ENCODE measurements at places on chromosomes 1 and 21.

- no peak for DNase-seq
These were observed 97.3 kb upstream of the HMCN1 start for GRCh38 chr1:185636848-185637247.

DNA sequence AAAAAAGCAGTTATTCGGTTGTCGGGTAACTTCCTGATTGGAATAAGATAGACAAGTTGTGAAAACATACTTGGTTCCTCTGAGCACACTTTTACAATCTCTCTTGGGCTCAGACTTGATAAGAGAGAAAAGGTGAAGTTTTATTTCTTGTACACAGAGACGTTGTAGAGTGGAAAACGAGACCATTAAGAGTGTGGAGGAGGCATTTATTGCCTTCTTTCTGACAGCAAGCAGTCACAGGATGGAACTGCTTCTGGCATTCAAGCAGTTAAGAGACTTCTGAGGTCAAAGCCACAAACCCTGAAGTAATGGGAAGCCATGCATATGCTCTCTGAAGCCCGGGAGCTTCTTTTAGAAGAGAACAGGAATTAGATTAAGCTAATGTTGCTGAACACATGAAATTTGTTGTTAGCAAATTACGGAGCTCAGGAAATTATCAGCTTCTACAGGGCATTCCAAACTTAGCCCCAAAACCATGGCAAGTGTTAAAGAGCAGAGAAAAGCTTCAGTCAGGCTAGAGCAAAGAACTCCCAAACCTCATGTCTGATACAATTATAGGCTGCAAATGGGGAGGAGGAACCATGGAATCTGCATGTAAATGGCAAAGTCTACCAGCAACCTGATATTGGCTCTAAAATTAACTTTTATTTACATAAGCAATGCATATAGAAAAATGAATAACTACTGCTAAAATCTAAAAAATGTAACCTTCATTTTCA lies 26.0 kb downstream of the S1PR1 start:
- DNase-seq = peak; percentile 27

DNA sequence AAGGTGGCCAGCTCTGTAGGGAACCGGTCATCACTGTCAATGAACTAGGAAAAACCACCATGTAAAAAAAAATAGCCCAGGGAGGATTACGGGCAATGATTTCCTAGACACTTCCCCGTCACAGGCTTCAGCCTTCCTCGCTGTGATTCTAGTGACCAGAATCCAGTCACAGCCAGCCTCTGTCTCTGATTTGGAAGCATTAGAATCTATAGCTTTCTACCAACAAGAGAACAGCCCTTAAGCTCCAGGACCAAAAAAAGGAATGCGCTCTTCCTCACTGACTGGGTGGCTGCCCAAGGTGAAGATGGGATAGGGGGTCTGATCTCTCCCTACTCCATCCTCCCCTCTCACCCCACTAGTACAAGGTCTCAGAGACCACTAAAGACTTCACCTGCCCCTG lies 67.2 kb downstream of the TEX35 start:
- DNase-seq = no peak

GRCh38 chr1:115077286-115077983 lies 11.9 kb downstream of the TSPAN2 start:
- no peak for DNase-seq

DNA sequence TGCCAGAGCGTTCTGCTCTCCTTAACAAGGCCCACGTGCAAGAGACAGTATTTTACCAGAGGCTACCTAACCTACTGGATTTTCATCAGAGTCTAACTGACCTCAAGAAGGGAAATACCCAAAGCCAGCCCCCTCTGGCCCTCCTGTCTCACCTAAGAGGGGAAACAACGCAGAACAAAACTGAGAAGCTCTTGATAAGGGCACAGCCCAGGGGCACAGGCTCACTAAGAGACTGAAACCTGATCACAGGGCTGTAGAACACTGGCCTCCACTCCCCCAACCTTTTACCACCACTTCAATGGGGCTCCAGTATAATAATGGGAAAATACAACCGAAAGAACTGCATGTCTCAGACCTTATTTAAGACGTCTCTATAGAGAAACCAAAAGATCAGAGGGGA lies 449.5 kb upstream of the CAMK1G start:
- no peak for DNase-seq

DNA sequence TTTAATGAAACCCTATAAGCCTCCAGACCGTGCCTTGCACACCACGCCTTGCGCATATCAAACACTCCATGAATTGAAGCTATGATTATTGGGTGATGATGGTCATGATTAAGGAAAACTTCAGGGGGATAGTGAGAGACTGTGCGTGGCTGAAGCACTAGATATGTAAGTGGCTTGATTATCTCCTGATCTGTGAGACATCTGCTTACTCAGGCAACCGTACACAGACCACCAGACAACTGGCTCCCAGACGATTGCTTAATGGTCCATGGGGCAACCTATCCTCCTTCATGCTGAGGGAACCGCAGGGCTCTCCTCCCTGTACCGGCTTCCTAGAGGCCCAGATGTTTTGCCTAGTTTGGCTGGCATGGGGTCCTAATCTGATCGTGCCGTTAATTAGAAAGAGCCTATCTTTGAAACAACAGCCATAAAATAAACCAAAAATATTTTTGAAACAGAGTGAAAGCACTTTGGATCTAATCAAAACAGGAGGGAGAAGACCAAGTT lies 51.6 kb downstream of the IRF2BP2 start:
- DNase-seq = no peak

- no peak for DNase-seq
These were observed 111.2 kb upstream of the ADGRL2 start for GRCh38 chr1:81689531-81689941.

- no peak for DNase-seq
These were observed 45.1 kb downstream of the ABL2 start for GRCh38 chr1:179184403-179184802.

DNA sequence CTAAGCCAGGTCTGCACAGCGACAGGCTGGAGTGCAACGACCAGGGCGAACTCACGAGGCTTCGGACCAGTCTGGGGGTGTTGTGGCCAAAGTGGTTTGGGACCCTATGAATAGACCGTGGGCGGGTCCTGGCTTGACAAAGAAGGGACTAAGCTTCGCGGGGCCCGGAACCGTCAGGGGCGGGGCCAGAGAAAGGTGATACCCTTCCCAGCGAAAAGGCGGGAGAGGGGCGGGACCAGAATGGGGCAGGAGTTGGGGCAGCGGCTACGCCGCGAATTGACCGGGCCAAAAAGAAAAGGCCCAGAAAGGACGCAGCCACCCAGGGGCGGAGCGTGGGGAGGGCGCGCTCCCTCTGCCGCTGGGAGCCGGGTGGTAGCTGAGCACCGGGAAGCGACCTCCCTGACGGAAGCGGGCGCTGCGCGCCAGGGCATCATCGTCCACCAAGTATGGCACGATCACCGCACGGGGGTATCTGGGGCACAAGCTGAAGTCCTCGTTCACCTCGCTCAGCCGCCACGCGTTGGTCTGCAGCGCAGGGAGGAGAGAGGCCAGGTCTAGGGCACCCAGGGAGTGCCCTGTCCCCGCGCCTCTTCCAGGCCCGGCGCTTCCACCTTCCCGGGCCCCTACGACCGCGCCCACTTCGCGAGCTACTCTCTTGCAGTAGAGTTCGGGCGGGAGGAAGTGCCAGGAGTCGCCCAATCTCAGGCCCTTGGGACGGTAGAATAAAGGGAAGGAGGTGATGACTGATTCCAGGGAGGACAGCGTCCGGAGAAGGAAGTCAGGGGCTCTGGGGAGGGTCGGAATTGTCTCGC lies 6.7 kb upstream of the FAM167B start:
- DNase-seq = peak; percentile 51

- DNase-seq = no peak
These were observed 314.9 kb downstream of the USP25 start for GRCh38 chr21:16044676-16045075.

DNA sequence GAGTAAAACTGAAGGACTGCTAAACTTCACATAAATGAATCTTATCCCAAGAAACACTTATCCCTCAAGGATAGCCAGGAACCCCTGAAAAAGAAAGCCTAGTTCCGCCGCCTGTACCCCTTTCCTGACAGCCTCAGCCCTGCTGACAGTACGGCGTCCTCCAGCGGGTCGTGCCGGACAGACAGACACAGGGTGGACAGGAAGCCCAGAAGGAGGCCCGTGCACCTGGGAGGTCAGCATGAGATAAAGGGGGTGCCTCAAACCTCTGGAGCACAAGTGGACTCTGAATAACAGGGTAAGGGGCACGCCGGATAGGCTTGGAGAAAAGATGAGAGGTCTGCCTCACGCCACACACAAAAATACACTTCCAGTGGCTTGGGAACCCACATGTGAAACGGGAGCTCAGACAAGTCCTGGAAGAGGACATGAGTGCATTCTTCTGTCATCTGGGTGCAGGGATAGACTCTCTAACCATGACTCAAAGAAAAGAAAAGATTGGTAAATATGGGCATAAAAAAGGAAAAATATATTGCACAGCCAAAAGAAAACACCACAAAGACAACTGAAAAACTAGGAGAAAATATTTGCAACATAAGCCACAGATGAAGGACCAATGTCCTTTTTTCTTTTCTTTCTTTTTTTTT lies 17.3 kb upstream of the ADARB1 start:
- no peak for DNase-seq

DNA sequence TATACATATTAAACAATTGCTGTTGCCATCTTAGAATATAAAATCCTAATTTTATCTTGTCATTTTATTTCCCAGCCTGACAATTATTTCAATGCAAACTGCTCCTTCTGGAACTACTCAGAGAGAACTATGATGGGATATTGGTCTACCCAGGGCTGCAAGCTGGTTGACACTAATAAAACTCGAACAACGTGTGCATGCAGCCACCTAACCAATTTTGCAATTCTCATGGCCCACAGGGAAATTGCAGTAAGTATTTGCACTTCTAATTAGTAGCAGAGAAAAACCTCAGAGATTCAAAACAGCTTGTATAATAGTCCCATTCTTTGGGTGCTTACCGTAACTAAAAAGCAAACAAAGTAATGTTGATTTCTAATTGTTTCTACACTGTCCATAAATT lies 167.2 kb downstream of the ADGRL2 start:
- no peak for DNase-seq

DNA sequence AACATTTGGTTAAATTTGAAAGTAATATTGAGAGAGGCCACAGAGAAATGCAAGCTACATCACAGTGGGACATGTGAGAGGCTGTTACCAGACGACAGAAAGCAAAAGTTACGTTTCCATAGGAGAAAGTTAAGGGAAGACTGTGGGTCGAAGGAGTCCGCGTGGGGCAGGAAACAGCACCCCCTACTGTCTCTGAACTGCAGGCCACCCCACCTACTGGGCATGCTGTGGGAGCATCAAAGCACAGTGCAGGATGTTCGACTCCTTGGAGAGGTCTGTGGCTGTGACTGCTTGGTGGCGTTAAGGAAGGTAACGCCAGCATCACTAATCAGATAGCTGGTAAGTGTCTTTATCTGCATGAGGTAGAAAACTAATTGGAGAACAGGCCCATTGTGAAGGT lies 123.9 kb downstream of the PTBP2 start:
- DNase-seq = peak; percentile 2

DNA sequence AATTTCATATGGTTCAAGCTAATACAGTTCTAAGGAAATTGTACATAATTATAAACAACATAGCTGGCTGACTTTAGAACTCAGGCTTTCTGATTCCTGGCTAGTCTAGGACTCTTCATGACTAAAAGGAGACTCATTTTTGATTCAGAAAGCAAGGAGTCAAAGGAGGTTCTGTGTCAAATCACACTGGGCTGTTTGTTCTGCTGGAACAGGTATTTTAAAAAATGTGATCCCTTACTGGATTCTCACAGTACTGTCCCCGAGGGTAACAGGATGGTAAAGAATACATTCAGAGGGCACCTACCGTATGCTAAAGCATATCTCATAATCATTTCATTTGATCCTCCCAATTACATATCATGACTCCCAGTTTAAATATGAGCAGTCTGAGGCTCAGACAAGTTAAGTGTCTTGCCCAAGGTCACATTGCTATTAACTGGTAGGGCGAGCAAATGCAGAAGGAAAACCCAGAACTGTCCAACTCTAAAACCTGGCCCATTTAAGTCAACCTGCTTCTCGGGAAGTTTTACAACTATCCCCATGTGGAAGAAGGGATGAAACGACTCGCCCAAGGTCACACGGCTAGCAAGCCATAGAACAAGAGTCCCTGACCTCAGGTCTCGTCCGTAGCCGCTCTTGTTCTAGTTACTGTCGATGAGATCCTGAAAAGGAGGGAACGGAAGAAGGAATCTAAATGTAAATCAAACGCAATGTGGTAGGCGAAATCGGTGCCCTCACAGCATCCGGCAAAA lies 675 bp downstream of the MYSM1 start:
- peak; percentile 29 for DNase-seq

DNA sequence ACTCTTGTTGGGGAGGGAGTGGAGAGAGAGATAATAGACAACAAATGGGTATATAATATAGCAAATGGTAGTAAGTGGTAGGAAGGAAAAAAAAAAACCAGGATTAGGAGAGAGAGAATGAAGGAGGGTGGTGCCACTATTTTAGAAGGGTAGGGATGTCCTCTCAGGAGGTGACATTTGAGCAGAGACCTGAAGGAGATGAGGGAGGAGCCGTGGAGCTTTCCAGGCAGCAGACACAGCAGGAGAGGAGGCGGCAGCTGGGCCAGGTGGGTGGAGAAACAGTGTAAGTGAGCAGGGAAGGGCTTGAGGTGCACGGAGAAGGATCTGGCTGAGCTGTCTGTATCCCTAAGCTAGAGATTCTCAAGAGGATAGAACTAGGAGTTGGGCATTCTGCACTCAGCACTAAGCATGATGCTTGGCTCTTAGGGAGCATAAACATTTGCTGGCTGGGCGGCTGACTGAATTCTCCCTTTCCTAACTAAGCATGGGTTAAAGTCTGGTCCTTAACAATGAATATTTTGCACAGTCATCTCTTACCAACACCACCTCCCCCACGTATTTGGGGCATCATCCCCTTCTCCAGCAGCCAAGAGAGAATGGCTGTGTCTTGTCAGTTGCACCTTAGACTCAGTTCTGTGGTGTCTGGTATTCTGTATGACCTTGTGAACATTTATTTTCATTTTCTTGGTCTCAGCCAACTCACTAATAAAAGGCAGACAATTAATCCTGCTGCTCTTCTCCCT lies 27.6 kb upstream of the SARS1 start:
- no peak for DNase-seq

- DNase-seq = no peak
These were observed 3.7 kb upstream of the UCK2 start for GRCh38 chr1:165823552-165824268.

GRCh38 chr1:89598450-89599331 lies 34.2 kb upstream of the LRRC8C start:
- peak; percentile 24 for DNase-seq

DNA sequence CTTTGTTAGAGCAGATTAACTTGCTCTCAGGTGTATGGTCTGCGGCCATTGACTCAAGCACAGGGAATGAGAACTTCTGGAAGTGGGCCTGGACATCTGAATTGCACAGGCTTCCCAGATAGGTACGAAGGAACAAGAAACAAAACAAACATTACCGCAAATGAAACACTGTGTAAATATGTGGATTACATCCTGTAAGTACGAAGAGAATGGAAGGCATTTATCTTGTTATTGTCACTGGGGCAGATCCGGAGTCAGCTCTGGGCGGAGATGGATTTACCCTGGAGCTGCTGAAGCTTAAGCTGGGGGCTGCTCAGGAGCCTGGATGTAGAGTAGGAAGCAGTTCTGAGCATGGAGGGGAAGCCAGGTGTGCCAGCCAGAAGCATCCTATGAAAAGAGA lies 6.8 kb downstream of the HES2 start:
- DNase-seq = no peak

GRCh38 chr1:6785728-6786505 lies 663 bp downstream of the CAMTA1 start:
- no peak for DNase-seq

Data from inflammatory macrophage treated with lipopolysaccharide for 1 hour (primary cell).